ENCODE measurements at places on chromosomes 12 and 14.

DNA sequence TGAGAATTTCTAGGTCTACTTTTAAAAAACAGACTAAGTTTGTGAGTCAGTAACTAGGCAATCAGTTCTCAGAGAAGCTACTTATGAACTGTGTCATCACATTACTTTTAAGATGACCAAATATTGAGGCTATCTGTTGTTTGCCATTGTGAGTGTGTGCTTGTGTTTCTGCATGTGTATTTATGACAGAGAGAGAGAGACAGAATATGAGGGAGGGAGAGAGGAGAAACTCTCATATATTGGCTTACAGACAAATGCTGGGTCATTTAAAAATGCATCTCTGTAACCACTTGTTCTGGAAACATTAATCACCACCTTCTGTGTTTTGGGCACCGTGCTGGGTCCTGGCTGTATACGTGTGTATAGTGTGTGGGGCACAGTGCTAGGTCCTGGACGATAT is 161.5 kb upstream of the FRMD6 start:
- DNase-seq, result no peak

DNA sequence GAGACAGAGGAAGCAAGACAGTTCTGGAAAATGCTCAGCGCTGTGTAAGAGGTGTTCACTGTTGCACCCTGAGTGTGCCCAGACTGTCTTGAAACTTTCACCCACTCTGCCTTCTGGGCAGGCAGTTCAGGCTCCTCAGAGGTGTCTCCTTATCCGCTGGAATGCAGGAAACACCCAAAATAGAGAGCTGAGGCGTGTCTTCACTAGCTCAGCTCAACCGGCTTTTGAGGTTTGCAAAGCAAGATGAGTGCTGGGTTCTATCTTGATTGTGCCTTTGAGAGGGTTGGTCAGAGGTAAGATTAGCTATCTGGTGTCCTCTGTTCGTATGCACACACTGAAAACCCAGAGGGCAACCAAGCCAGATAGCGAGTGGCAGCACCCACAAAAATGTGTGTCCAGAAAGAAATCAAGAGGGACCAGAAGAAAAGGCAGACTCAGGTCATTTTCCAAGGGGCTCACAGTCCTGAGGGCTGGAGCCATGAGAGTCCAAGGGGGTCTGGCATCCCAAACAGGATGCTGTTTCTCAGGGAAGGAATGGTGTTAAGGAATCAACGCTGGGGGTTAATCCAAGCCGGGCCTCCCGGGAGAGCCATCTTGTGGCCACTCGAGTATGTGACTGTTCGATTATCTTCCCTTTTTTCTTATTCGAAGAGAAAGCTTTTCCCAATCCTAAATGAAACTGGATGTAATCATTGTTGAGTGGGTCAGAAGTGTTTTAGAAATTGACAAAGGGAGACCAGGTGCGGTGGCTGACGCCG is 47.1 kb downstream of the TBX3 start:
- DNase-seq, result no peak

DNA sequence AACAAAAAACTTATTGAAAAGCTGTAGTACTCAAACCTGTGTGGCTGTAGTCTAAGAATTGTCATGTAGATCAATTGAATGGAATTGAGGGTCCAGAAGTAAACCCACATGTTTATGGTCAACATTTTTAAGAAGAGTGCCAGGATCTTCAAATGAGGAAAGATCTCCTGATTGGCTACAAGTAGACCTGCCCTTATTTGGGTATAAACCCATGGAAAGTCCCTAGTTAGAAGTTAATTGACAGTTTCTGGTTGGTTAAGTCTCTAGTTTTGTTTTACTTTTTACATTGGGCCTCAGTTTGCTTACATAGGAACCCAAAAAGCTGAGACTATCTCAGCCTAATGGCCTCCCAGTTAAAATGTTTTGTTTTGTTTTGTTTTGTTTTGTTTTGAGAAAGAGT is 91.9 kb upstream of the RESF1 start:
- no peak for DNase-seq

DNA sequence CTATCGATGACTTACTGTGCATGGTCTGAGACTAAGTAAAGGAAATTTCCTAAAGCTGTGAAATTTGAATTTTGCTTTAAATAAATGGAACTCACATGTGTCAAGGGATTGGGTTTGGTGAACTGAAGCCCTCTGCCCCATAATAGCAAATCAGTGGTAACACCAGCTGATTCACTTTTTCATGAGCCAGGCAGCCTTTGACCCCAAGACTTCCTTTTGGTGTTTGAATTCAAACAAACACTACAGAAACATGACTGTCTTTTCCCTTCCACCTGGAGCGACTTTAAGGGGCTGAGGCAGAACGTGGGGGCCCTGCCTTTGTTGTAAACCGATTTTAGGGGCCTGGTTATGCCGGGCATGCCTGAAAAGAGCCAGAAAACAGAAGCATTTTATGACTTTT is 28.8 kb downstream of the KCTD10 start:
- no peak for DNase-seq

- no peak for DNase-seq
Measured at GRCh38 chr14:64266239-64266638, 27.9 kb downstream of the ESR2 start.

All from effector memory CD4-positive, alpha-beta T cell (primary cell).